Cortex of kidney (tissue), 1 donor: ENCODE measurements at places on chromosomes 11 and 22.

- DNase-seq, result no peak
These were observed 4.0 kb upstream of the L3MBTL2 start for GRCh38 chr22:41201141-41201540.

DNA sequence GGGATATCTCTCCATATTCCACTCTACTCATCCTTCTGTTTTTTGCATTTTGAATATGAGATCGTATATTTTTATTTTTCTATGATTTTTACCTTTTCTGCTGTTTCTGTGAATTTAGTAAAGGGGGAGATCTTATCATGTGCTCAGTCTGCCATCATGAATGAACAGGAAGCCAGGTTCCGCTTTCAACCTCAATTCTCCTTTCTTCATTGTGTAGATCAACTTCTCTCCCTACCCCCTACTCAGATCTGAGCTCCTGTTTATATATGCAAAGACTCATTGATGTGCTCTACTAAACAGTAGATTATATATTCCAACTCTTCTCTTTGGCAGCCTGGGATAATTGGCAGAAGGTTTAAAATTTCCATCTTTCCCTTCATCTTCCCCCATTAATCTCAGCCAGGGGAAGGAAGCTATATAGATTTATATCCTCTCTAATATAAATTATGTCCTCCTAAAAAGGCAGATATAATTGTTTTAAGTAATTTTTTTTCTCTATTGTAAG lies 336.7 kb upstream of the PLET1 start:
- no peak for DNase-seq

DNA sequence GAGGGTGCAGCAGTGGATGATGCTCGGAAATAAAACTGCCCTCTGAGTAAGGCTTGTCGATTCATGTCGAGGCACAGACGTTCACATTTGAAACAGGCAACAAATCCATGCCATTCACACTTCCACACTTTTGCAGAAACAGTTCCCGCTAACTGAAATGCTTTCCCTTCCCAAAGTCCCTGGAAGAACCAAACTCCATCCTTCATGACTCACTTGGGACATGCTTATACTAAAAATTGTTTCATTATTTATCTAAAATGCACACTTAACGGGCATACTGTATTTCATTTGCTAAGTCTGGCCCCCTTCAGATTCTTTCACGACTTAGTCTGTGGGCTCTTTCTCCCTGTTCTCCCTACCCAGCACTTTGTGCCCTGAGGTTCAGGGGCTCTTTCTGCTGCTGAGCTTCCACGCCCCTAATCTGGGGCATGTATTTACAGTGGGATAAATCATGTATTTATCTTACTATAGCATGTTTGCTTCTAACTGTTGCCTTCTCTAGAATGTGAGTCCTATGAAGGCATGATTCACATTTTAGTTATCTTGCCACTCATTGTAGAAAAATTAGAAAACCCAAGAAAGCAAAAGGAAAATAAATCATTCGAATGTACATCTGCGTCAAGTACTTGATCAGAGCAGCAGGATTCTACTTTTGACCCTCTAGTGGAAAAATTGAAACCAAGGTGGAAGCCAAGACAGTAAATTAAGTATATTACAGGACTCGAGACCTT lies 12.5 kb downstream of the SCGB1A1 start:
- DNase-seq, result no peak

- DNase-seq, result no peak
These were observed 320.5 kb downstream of the DDX10 start for GRCh38 chr11:108985236-108985944.

GRCh38 chr11:13760115-13760514 lies 91.6 kb downstream of the FAR1 start:
- no peak for DNase-seq
